Endothelial cell of umbilical vein (primary cell): ENCODE measurements at places on chromosomes 3 and 15. TPM values are rescaled to one million over a fixed set of nuclear protein-coding genes. Genes with fewer than 3 reads are reported as not detected.

PRRT3 gene
- total RNA-seq = 1.5 and 2.5 TPM in 2 replicates

PRKCI gene
- 22.0 and 23.9 TPM in 2 replicates for total RNA-seq

LIPH gene
- total RNA-seq = not detected in 2 replicates

EXD1 gene
- total RNA-seq = not detected in 2 replicates

C15orf61 gene
- 3.7 and 4.1 TPM in 2 replicates for total RNA-seq

CA12 gene
- total RNA-seq = 1.8 and 5.9 TPM in 2 replicates

AGBL1 gene
- not detected in 2 replicates for total RNA-seq

CYP1A2 gene
- total RNA-seq = not detected in 2 replicates

PPP1R14D gene
- total RNA-seq = not detected in 2 replicates

OXTR gene
- total RNA-seq = 0.40 and 0.67 TPM in 2 replicates

RGMA gene
- total RNA-seq = 0.13 TPM in 1 of 2 replicates, not detected in the other
